ENCODE measurements at places on chromosomes 7 and 10.

GRCh38 chr10:43265799-43266721 is 805 bp downstream of the RASGEF1A start:
- no peak for DNase-seq

- no peak for DNase-seq
Observed at GRCh38 chr10:92880233-92880861, 32.0 kb downstream of the EXOC6 start.

- no peak for DNase-seq
Observed at GRCh38 chr7:37757563-37757962, 74.0 kb downstream of the GPR141 start.

- DNase-seq, result no peak
Observed at GRCh38 chr7:24307326-24307725, 23.3 kb downstream of the NPY start.

- DNase-seq, result peak; percentile 62
Observed at GRCh38 chr7:115789901-115790300, 240.7 kb downstream of the TFEC start.

DNA sequence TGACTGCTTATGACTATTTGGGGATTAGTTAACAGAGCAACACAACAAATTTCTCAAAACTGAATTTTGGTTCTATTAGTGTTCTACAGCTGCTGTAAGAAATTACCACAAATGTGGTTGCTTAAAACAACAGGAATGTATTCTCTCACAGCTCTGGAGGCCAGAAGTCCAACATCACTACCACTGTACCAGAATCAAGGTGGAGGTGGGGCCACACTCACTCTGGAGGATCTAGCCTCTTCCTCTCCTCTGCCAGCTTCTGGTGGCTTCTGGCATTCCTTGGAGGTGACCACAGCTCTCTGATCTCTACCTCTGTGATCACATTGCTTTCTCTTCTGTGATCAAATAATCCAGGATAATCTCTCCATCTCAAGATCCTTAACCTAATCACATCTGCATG is 194.7 kb upstream of the BMPER start:
- DNase-seq, result no peak

Measured in heart left ventricle (tissue), 16 donors.